Stimulated activated CD8-positive, alpha-beta memory T cell treated with anti-CD3 and anti-CD28 coated beads, Interleukin-7, amount 100 ng/mL, for 1 hour (primary cell): ENCODE measurements at places on chromosomes 1 and 21.
A peak's percentile ranks its signal among the peaks of the same experiment; 100 is the strongest.

DNA sequence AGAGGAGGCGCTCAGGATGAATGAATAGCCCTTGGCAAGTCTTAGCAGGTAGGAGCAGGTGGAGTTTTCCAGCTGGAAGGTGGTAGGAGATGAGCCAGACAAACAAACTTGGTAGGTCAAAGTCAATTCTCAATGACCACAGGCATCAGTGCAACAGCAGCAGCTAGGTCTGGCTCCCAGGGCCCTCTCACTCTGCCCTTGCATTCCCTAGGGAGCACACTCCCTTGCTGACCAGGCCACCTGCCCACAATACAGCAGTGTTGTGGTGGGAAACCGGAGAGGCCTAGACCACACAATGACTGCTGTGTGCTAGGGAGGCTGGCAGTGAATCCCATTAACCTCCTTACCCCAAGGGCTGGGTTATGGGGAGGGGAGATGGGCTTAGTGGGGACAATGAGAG, 13.0 kb upstream of the PAQR6 start:
- DNase-seq, result no peak

DNA sequence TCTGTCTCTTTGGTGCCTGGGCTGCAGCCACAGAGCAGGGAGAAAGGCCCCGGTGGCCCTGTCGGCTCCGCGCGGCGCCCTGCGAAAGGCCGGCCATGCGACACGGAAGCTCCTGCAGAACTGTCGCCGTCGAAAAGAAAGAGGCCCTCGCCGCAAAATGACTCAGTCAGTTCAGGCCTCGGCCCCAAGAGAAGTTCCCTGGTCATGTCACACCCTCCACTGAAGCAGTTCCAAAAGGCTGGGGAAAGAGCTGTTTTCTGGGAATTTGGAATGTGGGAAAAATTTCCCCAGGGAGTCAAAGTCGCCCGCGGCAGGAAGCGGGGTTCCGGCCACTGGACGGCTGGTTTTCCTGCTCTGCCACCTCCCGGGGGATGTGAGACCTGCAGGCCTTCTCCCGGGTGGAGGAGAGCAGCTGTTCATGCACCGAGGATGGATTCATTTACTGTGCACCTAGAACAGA, 115.8 kb upstream of the ZNF678 start:
- DNase-seq, result no peak

- DNase-seq, result no peak
Measured at GRCh38 chr1:20621012-20621411, 12.2 kb upstream of the PINK1 start.

- peak; percentile 5 for DNase-seq
Measured at GRCh38 chr1:110524311-110525248, 5.6 kb upstream of the KCNA10 start.

- no peak for DNase-seq
Measured at GRCh38 chr1:26162220-26162709, 3.4 kb downstream of the FAM110D start.

- DNase-seq, result no peak
Measured at GRCh38 chr1:29390491-29391361, 154.4 kb downstream of the PTPRU start.

DNA sequence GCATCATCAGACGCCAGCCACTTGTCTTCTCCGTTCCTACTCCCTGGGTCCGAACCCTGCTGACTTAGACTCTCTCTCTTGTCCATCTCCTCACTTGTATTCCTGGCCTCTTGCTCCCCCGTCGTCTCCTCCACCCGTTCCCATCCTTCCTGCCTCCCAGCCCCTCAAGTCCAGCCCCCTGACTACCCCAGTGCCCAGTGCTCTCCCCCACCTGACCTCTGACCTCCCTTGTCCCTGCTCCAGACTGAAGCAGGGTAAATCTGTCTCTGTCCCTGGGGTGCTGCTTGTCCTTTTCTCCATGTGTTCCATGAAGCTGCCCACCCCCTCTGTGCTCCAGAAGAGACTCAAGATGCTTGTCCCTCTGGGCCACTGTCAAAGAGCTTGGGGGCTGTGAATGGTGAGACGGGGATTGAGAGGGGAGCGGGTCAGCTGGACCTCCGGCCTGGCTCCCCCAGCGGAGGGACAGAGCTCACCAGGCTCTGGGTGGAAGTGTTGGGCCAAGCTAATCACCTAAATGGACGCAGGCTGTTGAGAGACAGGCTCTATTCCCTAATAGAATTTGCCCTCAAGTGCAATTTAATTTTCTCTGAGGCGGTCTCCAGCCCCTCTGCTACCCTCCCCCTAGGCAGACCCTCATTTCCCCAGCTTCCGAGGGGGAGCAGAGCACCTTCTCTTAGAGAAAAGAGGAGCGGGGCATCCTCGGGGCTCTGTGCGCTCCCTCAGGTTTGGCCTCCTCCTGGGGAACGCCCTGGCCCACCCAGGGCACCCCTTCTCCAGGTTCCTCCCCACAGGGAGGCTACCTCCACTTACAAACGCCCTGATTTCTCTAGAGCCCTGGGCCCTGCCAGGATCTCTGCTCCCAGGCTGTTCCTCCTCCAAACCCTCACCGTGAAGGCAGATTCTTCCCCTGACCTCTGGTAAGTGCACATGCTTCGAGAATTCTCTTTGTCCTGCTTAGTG, 11.0 kb upstream of the LHX4 start:
- DNase-seq, result no peak

DNA sequence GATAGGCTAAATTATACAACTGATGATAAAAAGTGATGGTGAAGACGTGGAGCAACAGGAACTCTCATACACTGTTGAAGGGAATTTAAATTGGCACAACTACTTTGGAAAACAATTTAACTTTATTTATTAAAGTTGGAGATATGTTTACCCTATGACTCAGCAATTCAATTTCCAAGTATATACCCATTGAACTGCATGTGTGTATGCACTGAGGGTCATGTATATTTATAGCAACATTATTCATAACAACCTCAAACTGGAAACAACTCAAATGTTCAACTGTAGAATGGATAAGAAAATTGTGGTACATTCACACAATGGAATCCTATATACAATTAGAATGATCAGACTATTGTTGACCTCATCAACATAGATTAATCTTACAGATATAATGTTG, 16.5 kb upstream of the BCAS2 start:
- DNase-seq, result no peak

DNA sequence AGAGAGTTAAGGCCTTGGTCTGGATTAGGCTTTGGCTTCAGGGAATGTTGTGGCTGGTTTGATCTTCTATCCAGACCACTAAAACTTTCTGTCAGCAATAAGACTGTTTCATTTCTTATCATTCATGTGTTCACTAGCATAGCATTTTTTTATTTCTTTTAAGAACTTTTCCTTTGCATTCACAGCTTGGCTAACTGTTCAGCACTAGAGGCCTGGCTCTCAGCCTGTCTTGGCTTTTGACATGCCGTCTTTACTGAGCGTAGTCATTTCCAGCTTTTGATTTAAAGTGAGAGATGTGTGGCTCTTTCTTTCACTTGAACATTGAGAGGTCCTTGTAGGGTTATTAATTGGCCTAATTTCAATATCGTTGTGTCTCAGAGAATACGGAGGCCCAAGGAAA, 62.5 kb downstream of the RNF220 start:
- DNase-seq, result no peak

- peak; percentile 10 for DNase-seq
Measured at GRCh38 chr1:244863491-244864252, 671 bp downstream of the HNRNPU start.

DNA sequence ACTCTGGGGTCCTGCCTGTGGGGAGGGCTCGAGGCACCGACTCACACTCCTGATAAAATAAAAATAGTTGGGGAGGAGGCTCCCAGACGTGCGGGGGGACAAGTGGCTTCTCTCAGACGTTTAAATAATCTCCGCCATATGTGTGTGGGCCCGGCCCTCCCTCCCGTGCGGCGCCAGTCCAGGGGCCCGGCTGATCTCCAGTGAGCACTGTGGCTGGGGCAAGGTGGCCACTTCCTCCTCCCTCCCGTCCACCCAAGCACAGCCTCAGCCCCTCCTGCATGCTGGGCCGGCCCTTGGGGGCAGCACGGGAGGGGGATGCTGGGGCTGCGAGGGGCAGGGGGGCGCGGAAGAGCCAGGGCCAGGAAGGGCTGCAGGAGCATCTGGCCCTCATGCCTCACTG, 4.0 kb upstream of the PLCH2 start:
- DNase-seq, result no peak

- DNase-seq, result no peak
Measured at GRCh38 chr1:229150518-229150917, 120.4 kb upstream of the RAB4A start.

GRCh38 chr1:32898056-32898455, 3.1 kb downstream of the TMEM54 start:
- DNase-seq, result no peak
